NCI-H2081 (cell line): ENCODE measurements at places on chromosomes 1 and 21.

DNA sequence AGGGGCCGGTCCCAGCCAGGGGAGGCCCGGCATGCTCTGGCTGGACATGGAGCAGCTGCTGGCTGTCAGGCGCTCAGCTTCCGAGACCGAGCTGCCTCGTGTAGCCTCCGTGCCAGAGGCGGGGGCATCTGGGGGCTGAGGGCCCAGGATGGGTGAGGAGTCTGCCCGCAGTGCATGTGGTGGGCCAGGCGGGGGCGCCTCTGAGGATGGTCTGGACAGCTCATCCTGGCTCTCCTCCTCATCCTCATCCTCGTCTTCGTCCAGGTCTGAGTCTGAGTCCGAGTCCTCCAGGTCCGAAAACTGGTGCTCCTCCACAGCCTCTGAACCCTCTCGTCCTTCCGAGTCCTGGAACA is 28.9 kb upstream of the EDN2 start:
- no peak for DNase-seq

DNA sequence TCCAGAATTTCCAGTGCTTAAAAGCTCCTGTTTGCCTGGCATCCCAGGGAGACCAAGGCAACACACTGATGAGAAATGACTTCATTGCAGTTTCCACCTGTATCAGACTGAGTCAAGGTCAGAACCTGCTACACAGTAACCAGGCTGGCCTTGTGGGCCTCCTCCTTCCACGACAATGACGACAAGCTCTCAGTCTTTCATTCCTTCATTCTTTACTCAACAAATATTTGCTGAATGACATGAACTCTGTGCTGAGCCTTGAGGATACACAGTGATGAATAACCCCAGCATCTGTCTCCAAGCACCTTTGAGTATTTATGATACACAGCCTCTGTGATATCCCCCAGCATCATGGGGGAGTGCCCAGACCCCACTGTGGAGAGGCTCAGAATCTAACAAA is 8.9 kb upstream of the LCE5A start:
- DNase-seq, result no peak

- DNase-seq, result no peak
Measured at GRCh38 chr1:174809755-174810280, 189.9 kb upstream of the CACYBP start.

GRCh38 chr1:89262643-89263042 is 10.0 kb downstream of the GBP5 start:
- DNase-seq, result no peak

DNA sequence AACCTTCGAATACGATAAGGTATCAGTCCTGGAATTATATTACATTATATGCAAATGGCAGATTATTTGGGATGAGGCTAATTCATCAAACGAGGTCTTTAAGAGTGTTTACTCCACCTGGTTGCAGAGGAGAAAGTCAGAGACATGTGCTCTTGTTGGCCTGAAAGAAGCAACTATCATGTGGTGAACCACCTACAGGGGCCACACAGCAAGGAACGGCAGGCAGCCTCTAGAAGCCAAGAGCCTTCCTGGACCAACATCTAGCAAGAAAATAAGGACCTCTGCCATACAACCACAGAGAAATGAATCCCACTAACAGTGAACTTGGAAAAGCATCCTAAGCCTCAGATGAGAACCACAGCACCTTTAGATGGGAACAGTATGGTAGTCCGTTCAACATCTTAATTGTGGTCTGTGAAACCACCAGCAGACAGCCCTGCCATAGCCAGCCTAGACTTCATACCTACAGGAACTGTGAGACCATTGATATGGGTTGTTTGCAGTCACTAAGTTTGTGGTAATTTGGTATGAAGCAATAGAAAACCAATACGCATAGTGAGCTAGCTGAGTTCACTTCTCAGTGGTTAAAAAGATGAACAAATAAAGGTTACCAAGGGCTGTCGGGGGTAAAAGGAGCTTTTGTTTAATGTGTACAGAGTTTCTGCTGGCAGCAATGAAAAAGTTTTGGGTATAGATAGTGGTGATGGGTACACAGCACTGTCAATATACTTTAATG is 345.7 kb upstream of the RUNX1 start:
- DNase-seq, result no peak

GRCh38 chr1:89986020-89986419 is 8.9 kb upstream of the ZNF326 start:
- DNase-seq, result peak; percentile 41

GRCh38 chr1:222042120-222042519 is 300.2 kb upstream of the DUSP10 start:
- DNase-seq, result no peak

DNA sequence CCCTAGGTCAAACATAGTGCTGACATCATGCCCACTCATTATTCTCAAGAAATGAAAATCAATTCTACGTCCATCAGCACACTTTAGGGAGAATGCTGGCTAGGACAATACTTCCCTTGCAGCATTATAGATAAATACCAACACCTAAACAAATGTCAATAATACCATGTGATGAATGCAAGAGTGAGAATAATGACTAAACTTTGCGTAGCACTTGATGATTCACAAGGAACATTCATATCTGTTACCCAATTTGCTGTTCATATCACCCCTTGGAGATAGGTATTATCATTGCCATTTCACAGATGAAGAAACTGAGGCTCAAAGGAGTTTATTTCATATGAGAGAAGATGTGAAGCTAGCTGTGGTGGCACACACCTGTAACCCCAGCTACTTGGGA is 24.8 kb upstream of the EPS15 start:
- DNase-seq, result no peak

DNA sequence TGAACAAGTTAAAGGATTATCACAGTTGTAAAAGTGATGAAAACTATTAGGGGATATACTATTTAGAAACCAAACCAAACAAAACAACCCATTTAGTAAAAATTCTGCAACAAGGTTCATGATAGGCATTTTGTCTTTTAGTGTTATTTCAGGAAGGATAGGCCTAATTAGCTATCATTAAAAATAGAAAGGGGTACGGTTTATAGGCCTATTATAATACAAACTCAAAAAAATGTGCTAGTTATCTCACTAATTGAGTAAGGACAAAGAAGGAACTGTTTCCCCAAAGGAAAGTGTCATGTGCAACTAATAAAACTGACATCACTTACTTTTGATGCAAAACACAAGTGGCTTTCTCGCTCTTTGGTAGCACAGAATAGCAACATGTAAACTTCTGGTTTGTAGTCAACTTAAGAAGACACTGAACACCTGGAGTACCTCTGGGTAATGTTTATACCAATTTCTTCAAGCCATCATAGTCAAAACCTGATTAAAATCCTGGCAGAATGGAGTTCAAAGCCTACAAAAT is 28.5 kb downstream of the SLC16A1 start:
- no peak for DNase-seq

DNA sequence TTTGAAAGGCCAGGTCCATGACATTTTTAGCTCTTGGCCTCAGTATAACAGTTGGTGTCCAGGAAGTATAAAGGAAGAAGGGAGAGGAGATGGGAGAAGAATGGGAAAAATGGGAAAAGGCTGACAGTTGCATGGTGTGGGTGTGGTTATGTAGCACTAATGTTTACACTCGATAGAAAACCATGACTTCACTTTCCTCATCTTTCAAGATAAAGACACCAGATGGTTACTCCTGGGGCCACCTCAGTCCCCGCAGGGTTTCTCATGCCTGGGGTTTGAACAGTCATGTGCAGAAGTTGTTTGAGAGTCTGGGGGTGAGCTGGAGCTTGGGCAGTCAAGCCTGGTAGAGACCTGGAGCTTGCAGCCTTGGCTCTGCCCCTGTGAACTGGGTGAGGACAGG is 7.9 kb downstream of the PGBD2 start:
- DNase-seq, result no peak

GRCh38 chr1:94988356-94988755 is 61.4 kb upstream of the CNN3 start:
- no peak for DNase-seq

- DNase-seq, result peak; percentile 45
Measured at GRCh38 chr1:246724731-246725095, 504 bp downstream of the SCCPDH start.

DNA sequence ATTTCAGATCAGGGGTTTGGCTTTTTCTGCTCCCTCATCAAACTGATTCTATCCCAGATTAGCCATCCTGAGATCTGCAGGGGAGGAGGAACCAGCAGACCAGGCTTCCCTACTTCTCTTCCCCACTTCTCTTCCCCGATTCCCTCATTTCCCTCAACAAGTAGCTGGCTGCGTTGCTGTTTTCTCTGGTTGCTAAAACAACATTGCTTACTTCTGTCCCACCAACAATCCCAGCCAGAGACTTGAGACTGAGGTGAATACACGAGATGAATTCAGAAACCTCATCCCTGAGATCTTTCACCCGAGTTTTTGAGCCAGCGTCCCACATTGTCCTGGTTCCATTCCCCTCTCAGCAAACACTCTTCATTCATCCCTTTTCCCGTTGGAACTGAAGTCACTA is 22.4 kb downstream of the DYRK3 start:
- DNase-seq, result no peak

- DNase-seq, result no peak
Measured at GRCh38 chr1:1683104-1683905, 9.3 kb downstream of the SLC35E2B start.

- no peak for DNase-seq
Measured at GRCh38 chr1:172423336-172423735, 2.9 kb downstream of the C1orf105 start.

GRCh38 chr1:157310401-157310800 is 172.2 kb upstream of the ETV3 start:
- no peak for DNase-seq

DNA sequence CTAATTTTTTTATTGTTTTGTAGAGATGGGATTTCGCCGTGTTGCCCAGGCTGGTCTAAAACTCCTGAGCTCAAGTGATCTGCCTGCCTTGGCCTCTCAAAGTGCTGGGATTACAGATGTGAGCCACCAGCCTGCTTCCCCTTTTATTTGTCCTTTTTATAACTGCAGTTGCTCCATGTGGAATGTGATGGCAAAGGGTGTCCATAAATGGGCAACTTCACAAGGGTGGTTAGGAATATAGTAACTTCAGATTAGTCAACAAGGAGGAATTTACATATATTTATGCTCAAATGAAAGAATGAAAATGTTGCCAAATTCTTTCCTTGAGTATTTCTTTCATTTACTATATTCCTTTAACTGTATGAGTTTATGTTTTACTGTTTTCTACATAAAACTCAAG is 182.9 kb downstream of the BACH1 start:
- no peak for DNase-seq

GRCh38 chr1:218259800-218260199 is 25.3 kb upstream of the RRP15 start:
- peak; percentile 68 for DNase-seq

- peak; percentile 70 for DNase-seq
Measured at GRCh38 chr1:201495551-201496295, 11.2 kb downstream of the CSRP1 start.
